IMR-90 (cell line): ENCODE measurements at places on chromosomes 12 and 14. TPM values are rescaled to one million over a fixed set of nuclear protein-coding genes. Genes with fewer than 3 reads are reported as not detected.

- H3K4me1 ChIP-seq, result no peaks in the 10 kb centered on the region
- DNase-seq, result no peak
- H3K36me3 ChIP-seq, result no peaks in the 10 kb centered on the region
- H3K27me3 ChIP-seq, result no peaks in the 10 kb centered on the region
These were observed 867.4 kb downstream of the TMEM121 start for GRCh38 chr14:106393742-106394141.

DNA sequence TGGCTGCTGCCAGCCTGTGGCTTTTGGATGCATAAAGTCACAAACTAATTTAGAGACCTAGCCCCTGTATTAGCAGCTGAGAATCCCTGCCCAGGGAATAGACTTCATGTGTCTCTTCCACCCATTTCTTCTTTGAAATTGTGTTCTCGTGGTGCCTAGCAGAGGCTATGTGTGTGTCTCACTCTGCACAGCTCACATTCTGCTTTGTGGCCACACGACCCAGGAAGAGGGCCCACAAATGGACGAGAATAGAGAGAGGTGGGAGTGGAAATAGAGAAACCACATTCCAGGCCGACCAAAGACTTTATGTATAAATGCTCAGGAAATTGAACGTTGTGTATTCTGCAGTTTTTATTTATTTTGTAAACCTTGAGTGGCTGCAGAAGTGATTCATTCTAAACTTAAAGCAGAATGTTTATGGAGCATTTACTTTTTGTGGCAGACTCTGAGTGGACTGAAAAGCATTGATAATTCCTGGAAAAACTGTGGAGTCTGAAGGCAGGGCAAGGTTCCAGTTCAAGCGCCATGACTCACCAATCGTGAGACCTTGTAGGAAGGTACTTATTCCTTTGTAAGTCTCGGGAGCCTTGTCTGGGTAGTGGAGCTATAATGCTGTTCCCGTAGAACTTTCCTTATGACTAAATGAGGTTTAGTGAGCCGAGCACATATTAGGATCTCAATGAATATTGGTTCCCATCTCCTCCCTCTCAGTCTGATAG lies 9.1 kb downstream of the B4GALNT3 start:
- no peak overlapping the region for H3K27ac ChIP-seq
- peak; percentile 26 for DNase-seq
- H3K36me3 ChIP-seq, result no peaks in the 10 kb centered on the region

- H3K4me1 ChIP-seq, result no peaks in the 10 kb centered on the region
- no peak overlapping the region for H3K27ac ChIP-seq
- no peak overlapping the region for H3K4me3 ChIP-seq
- peaks cover 6% of the 10 kb centered on the region; the same call in 1 of the 2 replicates for H3K27me3 ChIP-seq
These were observed 69.0 kb downstream of the ZFP36L1 start for GRCh38 chr14:68723808-68724268.

DNA sequence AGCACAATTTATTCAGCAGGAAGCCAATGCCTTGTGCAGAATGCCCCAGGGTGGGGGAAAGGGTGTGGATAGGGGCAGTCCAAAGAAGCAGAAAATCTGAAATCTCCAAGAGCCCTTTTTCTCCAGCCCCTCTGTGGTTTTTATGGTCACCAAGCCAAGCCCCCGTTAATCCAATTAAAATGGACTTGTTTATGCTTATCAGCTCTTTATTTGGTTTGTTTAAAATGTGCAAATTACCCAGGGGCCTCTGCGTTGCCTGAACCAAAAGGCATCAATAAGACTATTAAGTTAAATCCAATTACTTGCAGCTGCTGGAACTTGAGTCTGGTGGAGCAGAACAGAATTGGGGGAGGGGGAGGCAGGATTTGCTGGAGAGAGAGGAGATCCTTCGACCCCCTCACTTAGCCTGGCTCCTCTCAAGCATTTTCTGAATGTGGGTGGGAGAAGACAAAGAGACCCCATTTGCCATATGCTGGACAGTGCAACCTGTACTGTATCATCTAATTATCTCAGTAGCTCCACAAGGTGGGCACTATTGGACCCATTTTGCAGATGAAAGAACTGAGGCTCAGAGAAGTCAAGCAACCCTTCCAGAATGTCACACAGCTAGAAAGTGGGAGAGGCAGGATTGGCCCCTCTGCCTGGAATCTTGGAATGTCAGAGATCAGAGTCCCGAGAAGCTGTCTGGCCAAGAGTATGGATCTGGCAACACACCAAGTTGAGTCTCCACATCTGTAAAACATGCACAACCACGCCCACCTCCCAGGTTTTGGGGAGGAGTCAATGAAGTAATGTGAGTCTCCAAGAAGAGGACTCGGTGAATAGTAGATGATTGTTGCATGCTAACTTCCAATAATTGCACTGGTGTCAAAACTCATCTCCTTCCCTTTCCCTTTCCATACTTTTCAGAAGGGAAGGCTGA lies 66.9 kb downstream of the CMKLR1 start:
- H3K27ac ChIP-seq, result no peak overlapping the region
- H3K27me3 ChIP-seq, result no peaks in the 10 kb centered on the region
- H3K4me1 ChIP-seq, result no peaks in the 10 kb centered on the region
- DNase-seq, result no peak
- H3K36me3 ChIP-seq, result no peaks in the 10 kb centered on the region

- peaks cover 24% of the 10 kb centered on the region for H3K4me1 ChIP-seq
- H3K4me3 ChIP-seq, result no peak overlapping the region
- H3K27me3 ChIP-seq, result no peaks in the 10 kb centered on the region
- H3K36me3 ChIP-seq, result no peaks in the 10 kb centered on the region
- DNase-seq, result peak; percentile 41
These were observed 67.2 kb downstream of the TMEM30B start for GRCh38 chr14:61213920-61214319.

DNA sequence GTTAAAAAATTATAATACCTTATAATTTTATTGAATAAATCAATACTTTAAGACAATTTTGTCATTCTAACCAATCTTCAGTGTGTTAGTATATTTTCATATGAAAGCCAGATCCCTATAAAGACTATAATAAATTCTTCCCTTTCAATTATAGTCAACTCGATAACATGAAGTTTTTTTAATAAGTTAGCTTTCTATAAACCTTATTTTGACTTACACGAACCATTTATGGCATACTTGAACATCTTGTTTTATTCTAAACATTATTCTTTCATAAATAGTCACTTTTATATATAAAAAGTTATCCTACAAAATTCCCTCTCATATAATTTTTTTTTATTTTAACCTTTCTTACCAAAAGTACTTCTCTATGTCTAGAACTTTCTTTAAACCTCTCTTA lies 1002.3 kb downstream of the TMEM121 start:
- H3K4me1 ChIP-seq, result no peaks in the 10 kb centered on the region
- H3K27me3 ChIP-seq, result no peaks in the 10 kb centered on the region
- no peak for DNase-seq
- H3K4me3 ChIP-seq, result no peak overlapping the region
- no peak overlapping the region for H3K27ac ChIP-seq

- H3K4me3 ChIP-seq, result peak overlapping the region; percentile 78
- H3K27me3 ChIP-seq, result no peaks in the 10 kb centered on the region
- H3K36me3 ChIP-seq, result no peaks in the 10 kb centered on the region
These were observed 1.5 kb downstream of the BLOC1S1 start for GRCh38 chr12:55717011-55718007.

DNA sequence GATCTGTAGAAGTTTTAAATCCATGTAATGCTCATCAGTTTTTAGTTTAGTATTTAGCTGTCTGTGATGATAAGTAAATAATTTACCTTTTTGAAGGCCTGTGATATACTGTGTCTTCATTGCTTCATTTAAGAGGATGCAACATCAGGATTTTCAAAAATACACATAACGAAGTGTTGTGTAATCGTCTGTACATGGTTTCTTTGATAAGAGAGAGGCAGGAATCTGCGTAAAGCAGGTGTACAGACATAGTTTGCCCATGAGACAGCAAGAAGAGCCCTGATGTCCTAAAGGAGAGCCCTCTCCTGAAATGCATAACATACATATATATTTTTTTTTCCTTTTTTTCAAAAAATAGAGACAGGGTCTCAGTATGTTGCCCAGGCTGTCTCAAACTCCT lies 44.8 kb downstream of the RASSF3 start:
- no peak overlapping the region for H3K27ac ChIP-seq
- no peaks in the 10 kb centered on the region for H3K36me3 ChIP-seq

- H3K4me3 ChIP-seq, result no peak overlapping the region
- H3K27me3 ChIP-seq, result peaks cover 50% of the 10 kb centered on the region
- no peak for DNase-seq
- no peak overlapping the region for H3K27ac ChIP-seq
- no peaks in the 10 kb centered on the region; the same call in 1 of the 2 replicates for H3K4me1 ChIP-seq
These were observed 32.8 kb upstream of the TBX5 start for GRCh38 chr12:114438635-114439256.

DNA sequence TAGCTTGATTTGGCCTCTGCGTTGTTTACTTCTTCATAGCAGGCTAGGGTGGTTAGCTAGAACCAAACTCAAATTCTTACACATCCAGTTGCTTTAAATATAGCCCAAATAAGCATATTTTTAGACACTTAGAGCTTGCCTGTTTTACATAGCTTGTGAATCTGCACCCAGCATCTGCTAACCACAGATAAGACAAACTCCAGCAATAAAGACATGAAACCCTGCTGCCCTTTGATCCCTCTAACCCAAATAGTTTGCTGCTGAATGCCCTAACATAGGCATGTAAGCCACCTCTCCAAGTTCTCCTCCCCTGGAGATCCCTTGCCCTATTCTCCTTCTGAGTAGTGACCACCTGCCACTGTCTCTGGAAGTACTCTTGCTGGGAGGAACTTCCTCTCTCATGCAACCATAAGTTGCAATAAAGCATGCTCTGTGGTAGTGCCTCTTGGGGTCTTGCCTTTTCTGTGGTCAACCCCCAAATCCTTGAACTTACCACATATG lies 185.6 kb downstream of the TMEM117 start:
- no peaks in the 10 kb centered on the region for H3K4me1 ChIP-seq
- H3K36me3 ChIP-seq, result no peaks in the 10 kb centered on the region
- H3K4me3 ChIP-seq, result no peak overlapping the region
- H3K27ac ChIP-seq, result no peak overlapping the region
- no peaks in the 10 kb centered on the region for H3K27me3 ChIP-seq

DNA sequence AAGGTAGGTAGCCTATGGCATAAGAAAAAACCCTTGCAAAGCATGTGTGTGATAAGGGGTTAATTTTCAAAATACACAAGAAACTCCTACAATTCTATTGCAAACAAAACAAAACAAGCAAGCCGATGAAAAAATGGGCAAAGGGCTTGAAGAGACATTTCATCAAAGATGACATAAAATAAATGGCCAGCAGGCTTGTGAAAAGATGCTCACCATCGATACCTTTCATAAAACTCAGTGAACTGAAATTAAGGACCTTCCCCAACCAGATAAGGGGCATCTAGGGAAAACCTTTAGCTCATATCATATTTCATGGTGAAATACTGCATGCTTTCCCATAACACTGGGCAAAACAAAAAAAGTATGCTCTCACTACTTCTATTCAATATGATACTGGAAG lies 131.2 kb downstream of the PPM1H start:
- H3K4me1 ChIP-seq, result no peaks in the 10 kb centered on the region
- no peak overlapping the region for H3K4me3 ChIP-seq
- no peaks in the 10 kb centered on the region for H3K36me3 ChIP-seq

DNA sequence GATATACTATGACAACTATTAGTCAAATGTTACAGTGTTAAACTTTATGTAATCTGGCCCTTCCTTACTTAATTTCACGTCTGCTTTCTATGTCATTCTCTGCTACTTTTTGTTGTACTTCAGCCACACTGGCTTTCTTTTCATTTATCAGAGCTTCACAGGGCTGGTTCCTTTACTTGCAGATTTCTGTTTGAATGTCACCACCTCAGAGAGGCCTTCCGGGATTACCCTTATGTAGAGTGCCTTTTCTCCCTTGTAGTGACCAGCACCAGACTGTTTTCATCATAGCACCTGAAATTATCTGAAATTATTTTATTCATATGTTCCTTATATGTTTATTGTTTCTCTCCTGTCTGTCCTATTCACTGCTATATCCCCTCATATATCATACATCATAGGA lies 75.4 kb downstream of the TAOK3 start:
- H3K27ac ChIP-seq, result no peak overlapping the region
- peaks cover 2% of the 10 kb centered on the region for H3K4me1 ChIP-seq
- DNase-seq, result no peak
- H3K27me3 ChIP-seq, result no peaks in the 10 kb centered on the region
- no peaks in the 10 kb centered on the region for H3K36me3 ChIP-seq

- H3K36me3 ChIP-seq, result peaks cover 4% of the 10 kb centered on the region
- peak overlapping the region; percentile 51; the same call in 1 of the 2 replicates for H3K27ac ChIP-seq
- no peak for DNase-seq
- H3K4me3 ChIP-seq, result no peak overlapping the region
These were observed 15.0 kb downstream of the C1S start for GRCh38 chr12:7075518-7075917.

DNA sequence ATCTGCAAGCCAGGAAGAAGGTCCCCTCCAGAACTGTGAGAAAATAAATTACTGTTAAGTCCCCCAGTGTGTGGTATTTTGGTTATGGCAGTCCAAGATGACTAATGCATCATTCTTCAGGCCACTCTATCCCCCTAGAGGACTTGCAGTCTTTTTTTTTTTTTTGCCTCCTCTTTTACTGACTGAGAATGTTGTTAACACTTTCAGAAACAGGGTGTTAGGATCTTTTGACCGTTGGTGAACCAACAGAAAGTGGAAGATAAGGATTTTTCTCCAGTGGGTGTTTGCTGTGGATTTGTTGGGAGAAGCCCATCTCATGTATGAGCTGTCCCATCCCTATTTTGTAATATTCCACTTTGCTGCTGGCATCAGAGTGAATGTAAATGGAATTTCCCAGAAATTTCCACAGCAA lies 37.8 kb downstream of the MARK3 start:
- H3K4me1 ChIP-seq, result peaks cover 21% of the 10 kb centered on the region
- H3K36me3 ChIP-seq, result no peaks in the 10 kb centered on the region; the same call in 1 of the 2 replicates
- DNase-seq, result peak; percentile 77
- no peaks in the 10 kb centered on the region for H3K27me3 ChIP-seq
- no peak overlapping the region for H3K4me3 ChIP-seq
- no peak overlapping the region for H3K27ac ChIP-seq

DNA sequence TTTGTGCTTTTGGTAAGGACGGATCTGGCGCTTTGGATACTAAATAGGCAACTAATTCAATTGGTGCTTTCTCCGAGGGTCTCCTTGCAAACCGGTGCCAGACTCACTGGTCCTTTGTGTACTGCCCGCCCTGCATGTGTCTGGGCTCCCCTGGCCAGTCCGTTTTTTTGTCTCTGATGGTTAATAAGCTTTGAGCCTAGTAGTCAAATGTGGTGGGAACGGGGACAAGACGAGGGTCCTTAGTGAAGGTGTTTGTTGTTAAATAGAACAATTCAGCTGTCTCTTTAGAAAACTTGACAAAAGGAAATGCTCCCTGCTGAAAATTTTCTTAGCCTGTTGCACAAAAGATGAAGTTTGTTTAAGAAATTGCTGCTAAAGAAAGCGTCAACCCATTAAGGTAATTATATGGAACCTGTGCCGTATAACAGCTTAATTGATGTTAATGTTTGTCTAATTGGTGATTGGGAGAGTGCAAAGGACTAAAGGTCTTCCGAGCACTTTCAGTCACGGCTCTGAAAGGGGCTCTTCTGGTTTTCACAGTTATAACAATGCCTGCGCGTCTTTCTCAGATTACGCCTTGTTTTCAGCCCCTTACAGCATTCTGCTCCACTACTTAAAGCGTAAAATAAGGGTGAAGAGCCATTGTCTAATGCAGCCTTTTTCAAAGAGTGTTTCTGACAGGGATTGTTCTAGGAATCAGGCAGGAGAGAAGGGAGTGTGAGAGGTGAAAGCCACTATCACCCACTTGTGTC lies 537.4 kb downstream of the PRKD1 start:
- no peak overlapping the region for H3K27ac ChIP-seq
- H3K36me3 ChIP-seq, result no peaks in the 10 kb centered on the region
- no peak overlapping the region for H3K4me3 ChIP-seq
- H3K4me1 ChIP-seq, result no peaks in the 10 kb centered on the region
- H3K27me3 ChIP-seq, result no peaks in the 10 kb centered on the region; the same call in 1 of the 2 replicates
- no peak for DNase-seq

PIWIL1 gene
- not detected in 2 replicates for total RNA-seq

LRFN5 gene
- total RNA-seq, result 3.6 TPM in 2 replicates

TMEM229B gene
- under 0.01 TPM in 1 of 2 replicates, not detected in the other for total RNA-seq

ZBTB42 gene
- 1.1 and 1.3 TPM in 2 replicates for total RNA-seq
